ENCODE measurements at places on chromosomes 7 and 10.
A peak's percentile ranks its signal among the peaks of the same experiment; 100 is the strongest.

DNA sequence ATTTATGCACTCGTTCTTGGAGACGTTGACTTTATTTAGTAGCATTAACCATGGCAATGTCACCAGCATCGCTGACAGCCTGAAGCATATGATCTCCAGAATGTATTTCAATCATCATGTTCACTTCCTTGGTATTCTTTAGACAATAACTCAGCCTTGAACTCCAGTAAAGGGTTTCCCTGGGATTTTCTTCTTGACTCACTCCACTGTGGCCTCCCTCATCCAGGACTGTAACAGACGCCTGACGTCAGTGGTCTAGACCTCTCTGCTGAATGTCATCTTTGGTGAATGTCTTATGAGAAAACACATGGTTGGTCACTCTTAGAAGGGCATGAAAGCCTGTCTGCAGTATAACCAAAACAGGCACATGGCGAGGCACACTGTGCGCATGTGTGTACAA lies 64.4 kb downstream of the EGFR start:
- DNase-seq, result peak; percentile 66

DNA sequence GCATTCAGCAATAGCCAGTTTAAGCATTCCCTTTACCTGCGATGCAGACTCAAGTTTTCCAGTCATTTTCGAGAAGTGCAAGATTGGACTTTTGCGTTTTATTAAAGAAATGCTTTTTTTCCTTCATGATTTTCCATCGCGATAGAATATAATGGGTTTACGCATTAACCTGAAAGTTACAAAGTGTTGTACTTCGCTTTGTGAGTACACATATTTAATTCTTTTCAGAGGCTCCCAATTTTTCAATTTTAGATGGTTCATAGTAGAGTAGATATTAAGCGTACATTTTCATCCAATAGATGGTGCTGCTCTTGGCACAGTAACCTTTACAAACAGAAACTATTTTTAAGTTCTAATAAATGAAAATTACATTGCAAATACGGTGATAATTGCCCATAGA lies 1.3 kb downstream of the PTPRZ1 start:
- peak; percentile 7 for DNase-seq

GRCh38 chr10:36779238-36779846 lies 346.1 kb upstream of the ANKRD30A start:
- peak; percentile 86 for DNase-seq

- no peak for DNase-seq
Measured at GRCh38 chr7:133887459-133887858, 239.7 kb upstream of the LRGUK start.

GRCh38 chr7:47271749-47272148 lies 310.2 kb downstream of the TNS3 start:
- peak; percentile 11 for DNase-seq

DNA sequence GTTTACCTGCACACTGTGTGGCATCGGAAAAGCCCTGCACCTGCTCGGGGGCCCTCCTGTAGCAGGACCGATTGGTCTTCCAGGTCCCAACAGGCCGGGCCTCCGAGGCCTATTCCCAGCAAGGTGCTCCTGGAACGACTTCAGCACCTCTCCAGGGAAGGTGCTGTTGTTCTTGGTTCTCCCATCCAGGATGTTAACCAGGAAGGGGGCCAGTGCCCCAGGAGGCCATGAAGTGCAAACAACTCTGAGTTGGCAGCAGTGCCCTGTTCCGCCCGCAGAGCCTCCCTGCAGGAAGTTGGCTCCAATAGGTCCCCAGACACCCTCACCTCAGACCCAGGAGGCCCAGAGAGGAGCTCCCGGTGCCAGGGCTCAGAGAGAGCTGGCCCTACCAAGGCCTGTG lies 64.0 kb upstream of the DUSP5 start:
- DNase-seq, result no peak

DNA sequence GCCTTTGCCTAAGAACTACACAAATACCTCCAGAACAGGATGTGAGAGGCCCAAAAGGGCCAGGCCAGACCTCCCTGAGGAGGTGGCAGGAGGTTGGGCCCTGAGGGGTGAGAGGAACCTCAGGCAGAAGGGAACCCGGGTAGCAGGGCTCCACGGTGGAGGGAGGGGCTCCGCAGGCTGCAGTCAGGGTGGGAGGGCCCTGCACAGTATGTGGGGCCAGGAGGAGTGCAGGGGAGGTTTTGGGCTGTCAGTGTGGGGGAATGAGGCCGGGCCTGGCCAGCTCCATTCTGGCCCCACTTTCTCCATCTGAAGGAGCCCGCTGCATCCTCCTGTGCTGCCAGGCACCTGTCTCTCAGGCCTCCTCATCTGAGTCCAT lies 25.9 kb downstream of the DNAJB12 start:
- DNase-seq, result no peak

DNA sequence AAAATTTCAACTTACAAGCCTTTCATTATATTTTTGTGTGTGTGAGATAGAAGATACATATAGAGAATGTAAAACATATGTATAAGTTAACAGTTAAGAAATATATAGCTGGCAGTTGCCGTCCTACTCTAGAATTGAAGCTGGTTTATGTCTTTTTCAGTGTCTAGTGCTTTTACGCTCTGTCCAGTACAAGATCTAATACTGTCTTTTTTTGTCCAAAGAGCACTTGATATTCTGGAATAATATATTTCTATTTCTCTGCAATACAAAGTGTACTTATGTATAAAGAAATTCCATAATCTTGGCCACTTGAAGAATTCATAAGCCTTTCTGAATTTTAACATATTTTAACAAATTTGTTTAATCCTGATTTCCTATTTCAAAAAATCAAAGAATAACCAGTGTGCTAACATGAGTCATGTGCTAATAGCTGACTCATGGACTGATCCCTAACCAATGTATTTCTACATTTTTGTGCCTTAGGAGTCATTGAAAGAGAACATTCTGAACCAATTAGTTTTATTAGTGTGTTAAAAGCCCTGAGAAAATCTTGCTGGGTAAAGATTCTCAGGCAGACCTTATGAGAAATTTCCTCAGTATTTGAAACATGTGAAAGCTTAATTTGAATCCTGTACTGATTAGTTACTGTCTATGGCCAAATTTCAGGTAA lies 73.2 kb upstream of the CCAR1 start:
- peak; percentile 68 for DNase-seq

DNA sequence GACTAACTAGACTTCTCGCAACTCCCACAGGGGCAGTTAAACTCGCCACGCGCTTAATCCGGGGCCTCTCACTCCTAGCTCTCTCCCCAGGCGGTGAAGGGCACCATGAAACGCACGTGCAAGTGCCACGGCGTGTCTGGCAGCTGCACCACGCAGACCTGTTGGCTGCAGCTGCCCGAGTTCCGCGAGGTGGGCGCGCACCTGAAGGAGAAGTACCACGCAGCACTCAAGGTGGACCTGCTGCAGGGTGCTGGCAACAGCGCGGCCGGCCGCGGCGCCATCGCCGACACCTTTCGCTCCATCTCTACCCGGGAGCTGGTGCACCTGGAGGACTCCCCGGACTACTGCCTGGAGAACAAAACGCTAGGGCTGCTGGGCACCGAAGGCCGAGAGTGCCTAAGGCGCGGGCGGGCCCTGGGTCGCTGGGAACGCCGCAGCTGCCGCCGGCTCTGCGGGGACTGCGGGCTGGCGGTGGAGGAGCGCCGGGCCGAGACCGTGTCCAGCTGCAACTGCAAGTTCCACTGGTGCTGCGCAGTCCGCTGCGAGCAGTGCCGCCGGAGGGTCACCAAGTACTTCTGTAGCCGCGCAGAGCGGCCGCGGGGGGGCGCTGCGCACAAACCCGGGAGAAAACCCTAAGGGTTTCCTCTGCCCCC lies 19.5 kb downstream of the WNT8B start:
- peak; percentile 74 for DNase-seq

- peak; percentile 30 for DNase-seq
Measured at GRCh38 chr10:63711361-63711760, 190.2 kb downstream of the REEP3 start.

GRCh38 chr10:35577926-35578617 lies 27.1 kb upstream of the GJD4 start:
- peak; percentile 48 for DNase-seq

GRCh38 chr7:116249969-116250553 lies 39.7 kb downstream of the TES start:
- peak; percentile 78 for DNase-seq

- DNase-seq, result no peak
Measured at GRCh38 chr10:131093795-131094366, 217.6 kb downstream of the TCERG1L start.

DNA sequence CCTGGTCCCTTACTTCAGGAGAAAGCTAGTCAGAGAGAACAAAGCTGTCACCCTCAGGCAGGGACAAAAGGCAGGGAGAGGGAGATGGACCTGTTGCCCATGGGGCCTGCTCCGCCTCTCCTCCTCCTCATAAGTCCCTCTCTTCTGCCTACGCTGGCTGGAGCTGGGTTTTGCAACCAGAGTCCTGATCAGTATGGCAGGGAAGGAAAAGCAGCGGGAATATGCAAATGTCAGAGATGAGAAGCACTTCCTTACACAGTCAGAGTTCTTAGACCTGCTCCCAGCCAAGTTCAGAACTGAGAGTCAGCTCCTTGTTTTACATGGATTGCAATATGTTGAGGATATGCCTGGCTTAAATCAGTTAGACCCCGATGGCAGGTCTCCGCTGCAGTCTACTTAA lies 231.1 kb downstream of the ADAM12 start:
- no peak for DNase-seq

DNA sequence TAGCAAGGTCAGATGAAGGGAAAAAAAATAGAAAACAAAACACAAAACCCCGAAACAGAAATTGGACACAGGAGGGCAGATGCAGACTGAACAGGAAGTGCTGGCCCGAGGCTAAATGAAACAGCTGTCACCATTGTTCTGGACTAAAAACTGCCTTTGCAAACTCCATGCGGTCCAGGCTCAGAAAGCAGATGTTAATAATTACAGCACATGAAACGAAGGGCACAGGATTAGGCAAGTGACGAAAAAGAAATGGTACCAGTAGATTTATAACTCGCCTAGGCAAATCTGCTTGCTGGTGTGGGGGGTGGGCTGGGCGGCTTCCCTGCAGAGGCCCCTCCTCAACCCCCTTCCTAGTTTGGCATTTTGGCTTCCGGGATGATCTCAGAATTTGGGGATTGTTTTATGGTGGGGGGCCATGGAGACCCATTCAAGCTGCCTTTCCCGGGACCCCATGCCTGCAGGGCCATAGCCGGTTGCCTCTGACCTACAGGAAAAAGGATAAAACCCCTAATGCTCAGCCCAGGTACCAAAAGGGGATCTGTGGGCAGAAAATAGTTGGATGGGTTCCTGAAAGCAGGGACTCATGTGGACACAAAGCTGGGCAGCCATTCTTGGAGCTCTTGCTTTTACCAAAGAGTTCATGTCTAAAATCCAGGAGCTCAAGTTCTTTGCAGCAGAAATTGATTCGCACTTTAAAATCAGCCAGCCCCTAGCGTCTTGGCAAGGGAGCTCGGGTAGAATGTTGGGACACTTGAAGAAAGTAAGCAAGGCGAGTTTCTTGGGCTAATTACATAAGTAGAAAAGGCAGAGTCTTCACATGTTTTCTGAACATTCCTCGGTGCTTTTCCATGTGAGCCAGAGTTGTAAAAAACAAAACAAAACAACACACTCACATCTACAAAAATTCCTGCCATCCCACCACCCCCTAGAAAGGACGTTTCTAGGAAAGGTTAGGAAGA lies 39.0 kb upstream of the EMX2 start:
- peak; percentile 7 for DNase-seq
